Type B pancreatic cell (in vitro differentiated cells): ENCODE measurements at places on chromosomes 11 and 22.

- peak overlapping the region; percentile 92 for H3K27ac ChIP-seq
- peaks cover 62% of the 10 kb centered on the region for H3K4me1 ChIP-seq
- no peak for DNase-seq
- peaks cover 7% of the 10 kb centered on the region for H3K27me3 ChIP-seq
- H3K4me3 ChIP-seq = peak overlapping the region; percentile 74
- H3K36me3 ChIP-seq = peaks cover 9% of the 10 kb centered on the region
These were observed 42.2 kb downstream of the FLI1 start for GRCh38 chr11:128735935-128736605.

DNA sequence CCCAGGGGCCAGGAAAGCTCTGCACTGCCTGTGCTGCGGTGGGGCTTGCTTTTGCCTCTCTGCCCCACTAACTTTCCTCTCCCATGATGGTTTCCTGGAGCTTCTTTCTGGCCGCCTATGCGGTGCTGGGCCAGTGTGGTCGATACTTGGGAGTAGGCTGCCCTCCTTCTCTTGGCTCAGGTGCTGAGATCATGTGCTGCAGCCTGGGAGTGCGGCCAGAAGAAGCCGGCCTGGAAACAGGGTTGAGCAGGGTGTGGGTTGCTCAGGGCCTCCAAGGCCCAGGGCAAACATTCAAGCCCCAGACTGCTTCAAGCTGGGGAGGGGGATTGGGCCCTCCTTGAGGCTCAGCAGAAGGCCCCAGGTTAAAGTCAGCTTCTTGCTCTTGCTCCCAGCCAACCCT, 125.0 kb downstream of the NTM start:
- no peak overlapping the region for H3K4me3 ChIP-seq
- peaks cover 8% of the 10 kb centered on the region for H3K27me3 ChIP-seq
- H3K4me1 ChIP-seq = no peaks in the 10 kb centered on the region
- H3K36me3 ChIP-seq = no peaks in the 10 kb centered on the region
- no peak overlapping the region for H3K27ac ChIP-seq

GRCh38 chr11:74366576-74366975, 31.7 kb downstream of the PGM2L1 start:
- H3K36me3 ChIP-seq = peaks cover 17% of the 10 kb centered on the region
- DNase-seq = no peak
- H3K4me1 ChIP-seq = peaks cover under 1% of the 10 kb centered on the region
- H3K27me3 ChIP-seq = no peaks in the 10 kb centered on the region
- no peak overlapping the region for H3K4me3 ChIP-seq

DNA sequence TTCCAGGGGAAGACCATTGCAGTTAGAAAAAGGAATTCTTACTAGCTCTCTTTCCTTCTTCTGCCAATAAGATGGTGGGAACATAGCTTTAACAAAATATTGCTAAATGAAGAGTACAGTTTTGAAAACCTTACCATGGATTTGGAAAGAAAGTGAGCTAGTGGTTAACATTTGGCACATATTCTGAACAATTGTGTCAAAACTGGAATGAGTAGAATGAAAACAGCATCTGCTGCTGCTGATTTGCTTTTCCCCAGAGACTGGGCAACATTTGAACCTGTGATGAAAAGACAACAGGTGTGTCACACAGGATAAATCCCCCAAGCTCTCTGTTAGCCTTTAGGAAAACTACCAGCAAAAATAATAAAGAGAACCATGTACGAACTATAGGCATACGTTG, 761.4 kb downstream of the KCNA4 start:
- H3K4me1 ChIP-seq = no peaks in the 10 kb centered on the region
- no peaks in the 10 kb centered on the region for H3K27me3 ChIP-seq
- DNase-seq = no peak
- H3K27ac ChIP-seq = no peak overlapping the region

- no peak overlapping the region for H3K4me3 ChIP-seq
- H3K36me3 ChIP-seq = peaks cover 24% of the 10 kb centered on the region
- DNase-seq = no peak
- no peaks in the 10 kb centered on the region for H3K27me3 ChIP-seq
- H3K27ac ChIP-seq = no peak overlapping the region
- H3K4me1 ChIP-seq = peaks cover 9% of the 10 kb centered on the region
These were observed 94.7 kb upstream of the RASSF10 start for GRCh38 chr11:12914400-12914912.

GRCh38 chr11:115535781-115536180, 31.6 kb upstream of the CADM1 start:
- H3K4me3 ChIP-seq = no peak overlapping the region
- peaks cover 9% of the 10 kb centered on the region for H3K4me1 ChIP-seq
- DNase-seq = no peak
- no peaks in the 10 kb centered on the region for H3K36me3 ChIP-seq

DNA sequence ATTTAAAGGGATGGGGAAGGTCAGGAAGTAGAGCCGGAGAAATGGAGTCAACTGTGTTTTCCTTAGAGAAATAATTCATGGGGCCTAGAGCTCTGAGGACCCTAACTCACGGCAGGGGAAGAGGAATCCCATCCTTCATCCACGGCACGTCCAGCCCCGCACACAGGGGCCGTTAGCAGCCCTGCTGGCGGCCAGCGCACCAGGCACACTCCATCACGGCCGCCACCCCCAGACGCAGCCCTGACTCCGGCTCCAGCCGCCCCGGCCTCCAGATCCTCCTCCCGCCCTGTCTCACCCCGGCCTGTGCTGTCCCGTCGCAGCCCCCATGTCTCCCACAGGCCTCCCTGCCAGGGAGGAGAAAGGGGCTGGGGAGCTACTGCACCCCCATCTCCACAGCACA, 11.2 kb downstream of the MRPL23 start:
- H3K27me3 ChIP-seq = no peaks in the 10 kb centered on the region
- no peaks in the 10 kb centered on the region for H3K36me3 ChIP-seq
- DNase-seq = no peak
- no peak overlapping the region for H3K4me3 ChIP-seq
- no peak overlapping the region for H3K27ac ChIP-seq

GRCh38 chr11:19995145-19995544, 165.1 kb downstream of the DBX1 start:
- no peak for DNase-seq
- H3K27me3 ChIP-seq = no peaks in the 10 kb centered on the region
- peak overlapping the region; percentile 58 for H3K27ac ChIP-seq
- H3K4me3 ChIP-seq = peak overlapping the region; percentile 9

DNA sequence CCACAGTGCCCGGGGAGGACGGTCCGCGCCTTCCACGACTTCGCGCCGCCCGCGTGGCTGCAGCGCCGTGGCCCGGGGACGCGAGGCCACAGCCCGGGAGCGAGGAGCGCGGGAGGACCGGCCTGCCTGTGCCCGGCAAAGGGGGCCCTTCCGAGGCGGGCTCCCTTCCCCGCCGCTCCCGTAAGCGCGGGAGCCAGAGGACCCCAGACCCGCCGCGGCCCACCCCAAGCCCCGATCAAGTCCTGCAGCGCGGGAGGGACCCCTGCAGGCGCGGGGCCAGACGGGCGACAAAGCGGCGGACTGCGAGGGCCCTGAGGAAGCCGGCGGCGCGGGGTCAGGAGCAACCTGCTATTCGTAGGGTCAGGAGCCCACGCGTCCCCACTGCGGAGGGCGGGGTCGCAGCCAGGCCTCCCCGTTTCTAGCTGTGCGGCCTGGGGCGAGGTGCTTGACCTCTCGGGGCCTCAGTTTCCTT, 110.3 kb downstream of the WNT7B start:
- peaks cover 51% of the 10 kb centered on the region for H3K27me3 ChIP-seq
- peaks cover 4% of the 10 kb centered on the region for H3K36me3 ChIP-seq
- DNase-seq = no peak
- H3K4me1 ChIP-seq = peaks cover 24% of the 10 kb centered on the region

DNA sequence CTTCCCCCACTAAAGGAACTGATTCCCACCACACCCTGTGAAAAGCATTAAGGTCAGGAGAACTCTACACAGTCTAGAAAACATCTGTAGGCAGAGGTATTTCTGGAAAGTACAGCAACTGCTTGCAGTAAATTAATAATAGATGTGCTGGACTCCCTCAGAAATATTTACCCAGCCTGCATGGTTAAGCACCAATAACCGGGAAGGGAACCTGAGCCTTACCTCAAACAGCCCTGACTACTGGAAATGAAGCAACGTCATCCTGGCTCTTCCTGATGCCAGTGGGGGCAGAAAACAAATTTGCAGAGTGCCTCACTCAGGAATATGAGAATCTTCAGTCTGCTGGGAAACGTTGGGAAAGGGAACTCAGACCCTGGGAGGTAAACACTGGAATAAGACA, 318.1 kb downstream of the TENM4 start:
- H3K36me3 ChIP-seq = peaks cover 8% of the 10 kb centered on the region
- no peak for DNase-seq
- no peak overlapping the region for H3K27ac ChIP-seq

DNA sequence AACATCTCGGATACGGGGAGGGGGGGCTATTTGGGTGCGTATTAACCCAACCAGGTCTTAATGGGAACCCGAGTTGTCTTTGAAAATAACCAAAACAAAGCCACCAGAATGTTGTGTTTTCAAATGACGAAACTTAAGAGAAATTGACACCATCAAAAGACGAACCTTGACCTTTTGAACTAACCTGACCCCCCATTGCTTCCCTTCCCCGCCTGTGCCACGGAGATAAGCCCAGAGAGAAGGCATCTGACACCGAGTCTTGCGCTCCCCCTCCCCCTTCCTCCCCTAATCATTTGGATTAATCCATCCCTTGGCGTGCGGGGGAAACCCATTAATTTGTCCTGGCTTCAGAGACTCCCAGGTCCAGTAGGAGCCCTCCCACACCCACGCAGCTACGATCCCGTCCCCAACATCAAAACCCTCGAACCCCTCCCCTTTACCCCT, 4.5 kb upstream of the GCAT start:
- peak overlapping the region; percentile 89 for H3K4me3 ChIP-seq
- peaks cover 3% of the 10 kb centered on the region for H3K27me3 ChIP-seq
- no peaks in the 10 kb centered on the region for H3K36me3 ChIP-seq

GRCh38 chr11:132402071-132402684, 1031.8 kb downstream of the NTM start:
- H3K4me3 ChIP-seq = no peak overlapping the region
- no peak overlapping the region for H3K27ac ChIP-seq
- H3K4me1 ChIP-seq = no peaks in the 10 kb centered on the region
- H3K36me3 ChIP-seq = no peaks in the 10 kb centered on the region
- DNase-seq = no peak

DNA sequence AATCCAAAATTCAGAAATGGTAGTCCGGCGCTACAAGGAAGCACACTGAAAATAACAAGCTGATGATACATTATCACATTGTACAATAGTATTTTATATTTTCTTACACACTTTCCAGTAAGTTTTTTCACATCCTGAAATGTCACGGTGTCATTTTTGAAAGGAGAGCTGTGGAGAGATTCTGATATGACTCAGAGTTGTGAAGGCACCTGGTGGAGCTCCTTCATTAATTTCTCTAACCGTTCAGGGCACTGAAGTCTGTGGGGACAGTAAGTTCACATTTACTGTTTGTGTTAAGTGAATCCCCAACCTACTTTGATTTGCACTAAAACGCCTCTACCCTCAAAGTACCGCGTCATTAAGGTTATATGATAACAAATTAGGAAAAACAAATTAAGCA, 13.3 kb downstream of the LDHAL6A start:
- no peaks in the 10 kb centered on the region for H3K36me3 ChIP-seq
- DNase-seq = no peak
- no peak overlapping the region for H3K4me3 ChIP-seq
- no peaks in the 10 kb centered on the region for H3K27me3 ChIP-seq
- peaks cover 5% of the 10 kb centered on the region for H3K4me1 ChIP-seq

DNA sequence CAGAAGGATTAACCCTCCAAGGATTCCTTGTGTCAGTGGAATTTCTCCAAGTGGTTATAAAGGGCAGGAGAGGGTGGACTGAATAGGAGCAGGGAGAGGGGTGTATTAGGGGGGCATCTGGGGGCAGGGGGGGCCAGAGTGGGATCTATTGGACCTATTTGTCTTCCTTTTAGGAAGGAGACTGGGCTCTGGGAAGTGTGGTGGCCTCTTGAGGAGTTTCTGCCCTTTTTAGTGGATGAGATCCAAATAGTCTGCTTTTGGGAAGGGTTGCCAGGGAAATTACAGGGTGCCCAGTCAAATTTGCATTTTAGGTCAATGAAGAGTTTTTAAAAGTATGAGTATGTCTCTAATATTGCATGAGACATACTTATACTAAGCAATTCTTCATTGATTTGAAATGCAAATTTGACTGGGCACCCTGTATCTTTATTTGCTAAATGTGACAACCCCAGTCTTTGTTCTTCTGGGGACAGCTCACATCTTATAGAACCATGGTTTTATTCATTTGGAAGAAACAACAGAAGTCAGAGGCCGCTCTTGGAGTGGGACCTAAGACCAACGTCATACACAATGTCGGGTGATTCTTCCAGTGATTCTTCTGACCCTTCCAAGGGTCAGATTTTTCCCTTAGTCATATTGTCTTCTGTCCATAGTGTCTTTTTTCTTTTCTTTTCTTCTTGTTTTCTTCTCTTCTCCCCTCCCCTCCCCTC, 429 bp upstream of the SLC22A6 start:
- no peaks in the 10 kb centered on the region for H3K36me3 ChIP-seq
- peaks cover 4% of the 10 kb centered on the region for H3K27me3 ChIP-seq
- H3K4me3 ChIP-seq = no peak overlapping the region
- no peak for DNase-seq
- H3K27ac ChIP-seq = no peak overlapping the region

DNA sequence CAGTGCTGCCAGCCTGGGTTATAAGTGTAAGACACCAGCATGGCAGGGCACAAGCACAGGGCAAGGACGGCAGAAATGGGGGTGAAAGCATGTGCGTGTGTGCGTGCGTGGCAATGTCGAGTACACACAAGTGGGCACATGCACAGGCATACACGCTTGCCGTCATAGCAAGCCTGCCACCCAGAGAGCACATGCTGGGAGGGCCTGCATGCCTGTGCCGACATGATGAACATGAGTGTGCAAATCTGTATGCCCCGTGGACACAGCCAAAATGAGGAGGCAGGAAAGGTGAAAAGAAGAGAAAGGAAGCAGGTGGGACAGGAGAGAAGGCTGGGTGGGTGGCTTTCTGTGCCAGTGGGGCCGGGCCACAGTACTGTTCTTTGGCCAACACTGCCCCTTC, 62.9 kb downstream of the NECTIN1 start:
- H3K36me3 ChIP-seq = peaks cover 4% of the 10 kb centered on the region
- H3K4me3 ChIP-seq = no peak overlapping the region
- H3K27me3 ChIP-seq = no peaks in the 10 kb centered on the region
- H3K27ac ChIP-seq = no peak overlapping the region
- no peak for DNase-seq
- H3K4me1 ChIP-seq = peaks cover 27% of the 10 kb centered on the region

DNA sequence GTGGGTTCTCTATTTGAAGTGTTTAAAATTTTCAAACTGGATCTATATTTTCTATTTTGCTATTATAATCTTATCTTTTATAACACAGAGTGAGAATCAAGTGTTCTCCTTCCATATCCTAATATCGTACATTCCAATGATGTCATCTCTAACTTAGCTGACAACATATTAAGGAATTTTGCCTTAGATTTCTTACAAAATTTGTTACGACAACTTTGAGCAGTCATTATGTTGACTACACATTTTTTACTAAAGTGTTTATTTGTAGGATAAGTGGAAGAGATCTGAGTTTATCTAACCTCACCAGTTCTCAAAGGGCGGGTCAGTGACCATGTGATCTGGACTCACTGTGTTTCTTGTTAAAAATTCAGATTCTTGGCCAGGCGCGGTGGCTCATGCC, 12.7 kb downstream of the BTG4 start:
- H3K4me1 ChIP-seq = no peaks in the 10 kb centered on the region
- H3K4me3 ChIP-seq = no peak overlapping the region
- H3K27ac ChIP-seq = no peak overlapping the region
